ENCODE measurements at places on chromosomes 5 and 9.

DNA sequence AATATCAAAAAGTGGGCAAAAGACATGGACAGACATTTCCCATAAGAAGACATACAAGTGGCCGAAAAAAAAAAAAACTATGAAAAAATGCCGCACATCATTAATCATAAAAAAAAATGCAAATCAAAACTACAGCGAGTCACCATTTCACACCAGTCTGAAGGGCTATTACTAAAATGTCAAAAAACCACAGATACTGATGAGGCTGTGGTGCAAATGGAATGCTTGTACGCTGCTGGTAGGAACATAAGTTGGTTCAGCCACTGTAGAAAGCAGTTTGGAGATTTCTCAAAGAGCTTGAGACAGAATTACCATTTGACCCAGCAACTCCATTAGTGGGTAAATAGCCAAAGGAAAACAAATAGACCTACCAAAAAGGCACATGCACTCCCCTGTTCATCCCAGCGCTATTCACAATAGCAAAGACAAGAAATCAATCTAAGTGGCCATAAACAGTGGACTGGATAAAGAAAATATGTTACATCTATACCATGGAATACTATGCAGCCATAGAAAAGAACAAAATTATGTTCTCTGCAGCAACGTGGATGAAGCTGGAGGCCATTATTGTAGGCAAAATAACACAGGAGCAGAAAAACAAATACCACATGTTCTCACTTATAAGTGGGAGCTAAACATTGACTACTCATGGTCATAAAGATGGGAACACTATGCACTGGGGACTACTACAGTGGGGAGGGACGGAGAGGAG, 110.6 kb upstream of the BOD1 start:
- DNase-seq = no peak

DNA sequence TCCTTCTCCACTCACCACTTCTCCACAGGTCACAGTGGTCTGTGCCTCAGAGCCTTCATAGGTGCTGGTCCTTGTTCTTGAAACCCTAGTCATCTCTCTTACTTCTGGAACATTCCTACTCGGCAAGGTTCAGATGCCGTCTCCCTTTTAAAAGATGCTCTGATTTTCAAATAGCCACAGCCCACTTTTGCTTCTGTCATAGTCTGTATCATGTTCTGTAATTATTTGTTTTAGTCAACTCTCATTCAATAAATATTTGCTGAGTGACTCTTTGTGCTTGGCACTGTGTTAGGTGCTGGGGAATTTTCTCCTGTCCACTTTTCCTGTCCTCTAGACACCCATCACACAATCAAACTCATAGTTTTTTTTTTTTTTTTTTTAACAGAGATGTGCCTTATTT, 181.3 kb upstream of the IL12B start:
- DNase-seq = no peak

- DNase-seq = no peak
These were observed 78.5 kb downstream of the MYO10 start for GRCh38 chr5:16857635-16858034.

DNA sequence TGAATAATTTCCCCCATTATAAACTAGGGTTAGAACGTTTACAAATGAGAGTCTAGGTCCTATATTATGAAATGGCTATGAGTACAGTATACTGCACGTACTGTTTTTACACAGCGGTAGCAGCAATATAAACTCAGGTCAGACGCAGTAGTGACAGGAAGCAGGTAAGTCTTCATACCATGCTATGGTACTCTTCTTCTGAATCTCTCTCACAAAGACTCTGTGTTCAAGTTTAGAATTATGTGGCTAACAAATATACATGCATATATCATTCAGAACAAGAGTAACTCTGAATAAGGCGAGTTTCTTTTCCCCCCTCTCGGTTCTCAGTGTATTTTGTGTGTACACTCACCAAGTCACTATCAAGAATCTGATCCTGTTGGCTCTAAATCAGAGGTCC, 114.9 kb upstream of the KLF9 start:
- DNase-seq = no peak

DNA sequence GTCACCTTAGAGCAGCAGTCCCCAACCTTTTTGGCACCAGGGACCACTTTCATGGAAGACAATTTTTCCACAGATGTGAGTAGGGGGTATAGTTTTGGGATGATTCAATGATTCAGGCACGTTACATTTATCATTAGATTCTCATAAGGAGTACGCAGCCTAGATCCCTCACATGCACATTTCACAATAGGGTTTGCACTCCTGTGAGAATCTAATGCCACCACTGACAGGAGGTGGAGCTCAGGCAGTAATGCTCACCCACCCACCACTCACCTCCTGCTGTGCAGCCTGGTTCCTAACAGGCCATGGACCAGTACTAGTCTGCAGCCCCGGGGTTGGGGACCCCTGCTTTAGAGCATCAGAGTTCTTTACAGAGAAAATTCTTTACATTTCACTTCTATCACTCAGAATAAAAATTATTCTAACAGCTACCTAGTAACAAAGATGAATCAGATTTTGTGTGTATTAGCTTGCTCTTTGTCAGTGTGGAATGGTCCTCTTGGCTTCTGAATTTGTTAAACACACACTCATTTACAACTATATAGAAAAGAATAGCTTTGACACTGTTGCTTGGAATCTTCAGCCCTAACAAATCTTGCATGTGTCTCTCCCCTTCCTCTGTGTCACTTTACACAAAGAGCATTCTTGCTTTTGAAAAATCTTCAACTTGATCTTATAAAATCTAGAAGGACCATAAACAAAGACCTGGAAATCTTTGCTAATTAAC, 438.6 kb downstream of the BNC2 start:
- no peak for DNase-seq

DNA sequence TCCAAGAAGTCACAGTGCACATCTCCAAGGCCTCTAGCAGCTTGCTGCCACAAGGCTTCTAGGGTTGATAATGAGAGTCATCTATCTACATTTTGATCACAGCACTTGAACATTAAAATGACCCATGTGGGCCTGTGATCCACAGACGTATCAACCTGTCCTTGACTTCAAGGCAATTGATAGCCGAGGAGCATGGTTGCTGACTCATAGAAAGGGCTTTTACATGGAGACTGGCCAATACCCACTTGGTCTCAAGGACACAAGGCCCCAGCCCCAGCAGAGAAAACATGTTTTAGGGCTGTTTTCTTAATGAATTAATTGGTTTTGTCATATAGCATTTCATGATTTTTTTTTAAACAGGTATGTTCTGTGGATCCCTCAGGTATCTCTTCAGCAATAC, 314.0 kb downstream of the SEMA5A start:
- no peak for DNase-seq

- DNase-seq = no peak
These were observed 203.7 kb upstream of the NREP start for GRCh38 chr5:111960476-111961215.

DNA sequence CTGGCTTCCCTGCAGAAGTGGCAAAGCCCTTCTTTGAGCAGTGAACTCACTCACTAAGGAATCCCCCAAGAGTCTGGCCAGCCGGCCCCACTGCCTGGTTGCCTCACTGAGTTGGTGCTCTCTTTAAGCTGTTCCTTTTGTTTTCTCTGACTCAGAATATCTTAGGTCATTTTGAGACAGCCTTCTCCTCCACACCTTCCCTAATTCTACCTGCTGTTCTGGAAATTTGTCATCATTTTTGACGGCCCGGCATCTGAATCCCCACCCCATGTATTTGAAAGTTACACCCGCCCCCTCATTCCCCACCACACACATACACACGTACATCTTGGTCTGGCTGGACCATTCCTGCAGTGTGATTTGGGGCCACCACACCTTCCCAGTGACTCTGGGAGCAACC, 41.8 kb downstream of the FGF1 start:
- no peak for DNase-seq

- DNase-seq = no peak
These were observed 662.1 kb upstream of the FTMT start for GRCh38 chr5:121189342-121190305.

DNA sequence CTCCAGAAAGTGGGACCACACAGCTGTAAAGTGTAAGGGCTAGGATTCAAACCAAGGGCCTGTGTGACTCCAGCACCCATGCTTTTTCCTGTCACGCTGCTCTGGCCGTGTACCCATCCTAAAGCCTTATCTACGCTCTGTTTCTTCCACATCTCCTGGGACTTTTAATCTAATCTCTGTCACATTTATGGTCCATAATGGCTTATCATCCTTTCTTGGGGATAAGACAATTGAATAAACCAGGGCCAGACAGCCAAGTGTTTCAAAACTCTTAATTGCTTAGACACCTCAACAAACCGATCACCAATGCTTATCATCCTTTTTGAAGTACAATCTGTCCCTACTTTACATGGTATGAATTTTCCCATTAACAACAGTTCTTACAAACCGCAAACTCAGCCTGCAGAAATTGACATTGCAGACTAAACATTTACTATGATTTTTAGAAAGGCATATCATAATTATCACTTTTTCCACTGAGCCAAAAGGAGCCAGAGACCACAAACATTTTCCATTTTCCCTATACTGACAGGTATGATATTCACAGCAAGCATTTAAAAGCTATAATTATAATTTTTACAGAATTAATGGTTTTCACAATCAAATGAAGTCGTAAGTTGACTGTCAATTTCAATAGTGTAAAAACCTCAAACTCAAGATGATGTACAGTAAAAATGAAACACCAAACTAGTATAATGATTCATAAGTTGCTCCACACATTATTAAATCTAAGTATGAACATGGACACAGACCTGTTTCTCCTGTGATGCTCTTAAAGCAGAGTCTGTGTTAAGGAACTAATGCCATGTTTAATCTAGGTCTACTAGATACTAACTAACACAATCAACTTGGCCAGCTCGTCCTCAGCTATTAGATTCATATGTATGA, 99.5 kb downstream of the FBXW11 start:
- DNase-seq = no peak

- DNase-seq = no peak
These were observed 76.9 kb upstream of the NFIL3 start for GRCh38 chr9:91500509-91501014.

GRCh38 chr9:109780453-109781033, 545 bp downstream of the PALM2AKAP2 start:
- DNase-seq = no peak
